ENCODE measurements at places on chromosomes 12 and 14.

DNA sequence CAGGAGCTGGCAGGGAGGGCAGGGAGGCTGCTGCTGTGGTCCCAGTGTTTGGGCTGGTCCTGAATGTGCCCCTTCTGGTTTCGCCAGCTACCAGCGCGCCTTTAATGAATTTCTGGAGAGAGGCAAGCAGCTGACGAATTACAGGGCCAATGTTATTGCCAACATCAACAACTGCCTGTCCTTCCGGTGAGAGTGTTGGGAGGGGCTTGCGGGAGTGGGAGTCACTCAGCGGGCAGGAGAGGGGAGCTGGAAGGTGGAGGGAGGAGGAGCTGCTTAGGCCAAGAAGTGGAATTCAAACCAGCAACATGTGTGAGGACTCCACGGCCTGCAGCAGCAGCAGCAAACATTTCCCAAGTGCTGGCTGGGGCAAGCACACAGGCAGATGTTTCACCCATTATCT lies 7.7 kb downstream of the TNFAIP2 start:
- DNase-seq = no peak

DNA sequence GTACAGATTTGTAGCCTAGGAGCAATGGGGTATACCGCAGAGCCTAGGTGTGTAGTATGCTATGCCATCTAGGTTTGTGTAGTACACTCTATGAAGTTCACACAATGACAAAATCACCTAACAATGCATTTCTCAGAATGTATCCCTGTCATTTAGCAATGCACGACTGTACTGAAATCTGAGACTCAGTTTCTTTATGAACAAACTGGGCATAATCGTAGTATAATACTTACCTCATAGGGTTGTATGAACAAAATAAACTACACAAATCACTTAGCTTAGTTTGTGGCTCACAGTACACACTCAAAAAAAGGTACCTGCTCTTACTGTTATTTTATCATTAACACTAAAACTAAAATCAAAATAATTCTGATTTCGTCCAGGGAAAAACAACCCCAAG lies 6.9 kb upstream of the PRKAG1 start:
- no peak for DNase-seq

GRCh38 chr14:104975481-104976197 lies 2.5 kb downstream of the AHNAK2 start:
- no peak for DNase-seq

DNA sequence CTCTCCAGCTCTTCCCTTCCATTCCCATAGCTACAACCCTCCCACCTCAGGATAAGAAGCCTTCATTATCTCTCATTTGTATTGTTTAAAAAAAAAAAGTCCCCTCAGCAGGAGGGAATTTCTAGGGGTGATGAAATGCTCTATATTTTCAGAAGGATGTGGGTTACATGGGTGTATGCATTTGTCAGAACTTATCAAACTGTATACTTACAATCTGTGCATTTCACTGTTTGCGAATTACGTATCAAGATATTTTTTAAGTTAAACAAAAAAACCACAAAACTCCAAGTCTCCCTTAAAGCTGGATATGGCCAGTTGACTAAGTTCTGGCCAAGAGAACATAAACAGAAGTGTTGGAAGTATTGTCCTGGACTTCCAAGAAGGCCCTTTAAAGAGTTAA lies 2.0 kb upstream of the FKBP11 start:
- DNase-seq = no peak

- no peak for DNase-seq
Measured at GRCh38 chr12:90151491-90152015, 442.9 kb upstream of the ATP2B1 start.

Measured in cerebellum (tissue), 4 donors.